ENCODE measurements at places on chromosomes 16 and 17.

- DNase-seq, result no peak
Observed at GRCh38 chr16:11073407-11073999, 129.1 kb downstream of the CLEC16A start.

- no peak for DNase-seq
Observed at GRCh38 chr17:6046931-6047330, 23.2 kb upstream of the WSCD1 start.

GRCh38 chr17:40997361-40997760 is 2.3 kb downstream of the KRTAP3-2 start:
- no peak for DNase-seq

DNA sequence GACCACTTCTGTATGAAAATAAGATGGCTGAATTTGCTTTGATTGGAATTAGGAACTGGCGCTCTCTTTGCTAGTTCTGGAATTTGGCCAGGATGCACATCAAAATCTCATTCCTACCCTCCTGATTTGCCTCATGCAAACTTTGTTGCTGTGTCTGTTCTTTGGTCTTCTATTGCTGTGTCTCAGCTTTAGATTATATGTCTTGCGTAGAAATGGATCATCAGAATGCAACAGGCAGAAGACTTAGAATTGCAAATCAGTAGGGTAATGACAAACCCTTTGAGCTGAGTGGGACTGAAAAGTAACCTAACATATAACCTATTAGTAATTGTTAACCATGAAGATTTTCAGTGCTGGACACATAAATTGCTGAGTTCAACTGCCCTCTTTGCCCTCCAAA is 30.3 kb downstream of the RAD51C start:
- DNase-seq, result no peak

DNA sequence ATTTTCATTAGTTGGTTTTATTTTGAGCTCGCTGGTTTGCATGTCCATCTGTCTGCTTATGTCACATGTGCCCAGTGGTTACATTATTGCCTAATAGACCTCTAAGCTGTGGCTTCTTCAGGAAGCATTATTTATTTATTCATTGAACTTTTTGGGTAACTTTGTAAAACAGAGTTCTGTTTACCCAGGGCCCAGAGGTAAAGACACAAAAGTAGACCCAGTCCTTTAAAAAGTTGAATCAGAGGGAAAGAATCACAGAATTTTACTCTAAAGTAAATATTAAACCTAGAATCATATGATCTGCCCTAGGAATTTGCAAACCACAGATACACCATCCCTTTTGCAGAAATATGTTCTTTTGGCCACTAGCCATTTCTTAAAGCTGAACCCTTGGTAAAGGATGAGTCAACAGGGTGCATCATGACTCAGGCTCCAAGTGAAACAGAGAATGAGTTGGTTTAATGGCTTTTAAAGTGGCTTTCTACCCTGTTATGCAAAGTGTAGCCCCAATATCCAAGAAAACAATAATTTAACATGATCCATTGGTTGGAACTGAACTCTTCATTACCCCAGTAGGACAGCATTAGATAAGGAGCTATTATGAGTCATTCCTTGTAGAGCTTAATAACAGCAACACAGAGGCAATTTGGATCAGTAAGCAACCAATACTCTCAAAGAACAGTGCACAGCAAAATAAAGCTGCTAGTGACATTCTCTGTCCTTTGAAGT is 236.3 kb downstream of the KCNJ2 start:
- DNase-seq, result peak; percentile 91

DNA sequence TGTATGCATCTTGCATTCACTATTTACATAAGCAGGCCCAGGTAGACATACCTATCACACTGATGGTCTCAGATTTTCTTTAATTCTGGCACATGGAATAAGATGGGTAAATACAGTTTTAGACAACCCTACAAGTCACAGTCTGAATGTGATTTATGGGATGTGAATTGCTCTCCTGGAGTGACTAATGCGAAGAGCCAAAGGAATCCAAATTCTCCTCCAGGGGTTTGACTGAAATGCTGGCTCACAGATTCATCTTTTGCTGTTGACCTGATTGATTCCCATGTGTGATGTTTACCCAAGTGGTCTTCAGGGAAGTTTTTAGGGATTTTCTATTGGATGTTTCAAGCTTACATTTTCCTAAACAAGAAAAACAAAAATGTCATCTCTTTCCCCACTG is 277.9 kb upstream of the MON1B start:
- DNase-seq, result peak; percentile 3

- peak; percentile 70 for DNase-seq
Observed at GRCh38 chr17:71327376-71328059, 793.3 kb upstream of the SOX9 start.

GRCh38 chr17:8154608-8155155 is 2.5 kb upstream of the PER1 start:
- DNase-seq, result no peak

DNA sequence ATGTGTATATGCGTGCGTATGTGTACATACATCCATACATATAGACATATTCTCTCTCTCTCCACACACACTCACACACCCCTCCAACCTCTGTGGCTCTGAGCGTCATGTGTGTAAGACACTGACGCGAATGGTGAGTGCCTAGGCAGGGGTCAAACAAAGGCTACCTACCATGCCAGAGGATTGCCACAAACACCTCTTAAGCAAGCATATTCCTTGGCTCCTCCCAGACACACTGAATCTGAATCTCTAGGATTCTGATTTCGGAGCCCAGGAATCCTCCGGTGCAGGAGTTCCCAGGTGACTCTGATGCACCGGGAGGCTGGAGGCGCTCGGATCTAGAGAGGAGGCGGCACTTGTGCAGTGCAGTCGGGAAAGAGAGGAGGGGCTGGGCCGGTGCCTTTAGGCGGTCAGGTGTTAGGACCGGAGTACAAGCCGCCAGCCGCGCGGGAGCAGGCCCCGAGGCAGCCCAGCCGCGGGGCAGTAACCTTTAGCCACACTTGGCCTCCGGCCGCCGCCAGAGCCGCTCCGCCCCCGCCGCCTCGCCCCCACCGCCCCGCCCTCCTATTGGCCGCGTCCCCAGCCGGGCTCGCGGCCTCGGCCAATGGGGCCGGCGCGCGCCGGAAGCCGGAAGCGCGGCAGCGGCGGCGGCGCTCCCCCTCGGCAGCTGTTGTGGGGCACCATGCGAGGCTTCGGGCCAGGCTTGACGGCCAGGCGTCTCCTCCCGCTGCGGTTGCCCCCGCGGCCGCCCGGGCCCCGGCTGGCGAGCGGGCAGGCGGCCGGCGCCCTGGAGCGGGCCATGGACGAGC is at the start of gene MLYCD:
Gene MLYCD (plus strand): TSS at position 653 of the 809 bp plus-strand sequence. CDS start 30 bp downstream, at position 683.
- peak; percentile 74 for DNase-seq

GRCh38 chr17:31721291-31722025 is 137.6 kb downstream of the COPRS start:
- no peak for DNase-seq

DNA sequence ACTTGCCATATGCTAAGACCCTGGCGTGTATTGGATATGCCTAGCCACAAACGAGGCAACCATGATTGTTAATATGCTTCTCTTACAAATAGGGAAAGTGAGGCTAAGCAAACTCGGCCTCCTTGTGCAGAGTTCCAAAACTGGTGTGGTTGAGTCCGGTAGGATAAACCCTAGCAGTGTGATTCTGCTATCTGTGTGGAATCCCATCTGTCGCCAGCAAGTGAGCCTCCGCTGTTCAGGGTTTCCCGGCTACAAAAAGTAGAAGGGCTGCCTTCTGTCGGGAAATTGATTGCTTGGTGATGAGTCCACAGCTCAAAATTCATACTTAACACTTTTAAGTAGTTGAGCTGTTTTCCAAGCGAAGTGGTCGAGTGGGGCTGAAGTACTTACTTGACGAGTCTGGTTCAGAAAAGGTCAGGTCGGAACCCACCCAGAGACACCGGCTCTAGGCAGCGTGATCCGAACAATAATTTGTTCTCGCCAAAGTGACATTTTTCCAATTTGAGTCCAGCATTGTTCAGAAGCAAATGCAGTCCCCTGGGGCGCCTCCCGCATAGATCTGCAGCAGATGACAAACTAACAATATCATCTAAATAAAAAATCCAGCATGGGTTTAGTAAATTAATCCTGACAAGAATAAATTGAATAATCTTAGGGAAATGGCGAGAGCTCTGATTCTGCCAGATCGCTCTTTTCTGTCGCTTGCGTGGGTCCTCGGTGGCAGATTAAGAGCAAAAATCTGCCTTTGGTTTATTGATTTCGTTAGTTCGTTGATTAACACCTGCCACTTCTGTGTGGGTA is 686.7 kb upstream of the RBFOX1 start:
- no peak for DNase-seq

- no peak for DNase-seq
Observed at GRCh38 chr17:49441578-49441977, 26.9 kb upstream of the PHB1 start.

- DNase-seq, result no peak
Observed at GRCh38 chr17:19453296-19453695, 42.3 kb downstream of the RNF112 start.

- DNase-seq, result no peak
Observed at GRCh38 chr16:89397331-89397861, 93.0 kb downstream of the ANKRD11 start.

DNA sequence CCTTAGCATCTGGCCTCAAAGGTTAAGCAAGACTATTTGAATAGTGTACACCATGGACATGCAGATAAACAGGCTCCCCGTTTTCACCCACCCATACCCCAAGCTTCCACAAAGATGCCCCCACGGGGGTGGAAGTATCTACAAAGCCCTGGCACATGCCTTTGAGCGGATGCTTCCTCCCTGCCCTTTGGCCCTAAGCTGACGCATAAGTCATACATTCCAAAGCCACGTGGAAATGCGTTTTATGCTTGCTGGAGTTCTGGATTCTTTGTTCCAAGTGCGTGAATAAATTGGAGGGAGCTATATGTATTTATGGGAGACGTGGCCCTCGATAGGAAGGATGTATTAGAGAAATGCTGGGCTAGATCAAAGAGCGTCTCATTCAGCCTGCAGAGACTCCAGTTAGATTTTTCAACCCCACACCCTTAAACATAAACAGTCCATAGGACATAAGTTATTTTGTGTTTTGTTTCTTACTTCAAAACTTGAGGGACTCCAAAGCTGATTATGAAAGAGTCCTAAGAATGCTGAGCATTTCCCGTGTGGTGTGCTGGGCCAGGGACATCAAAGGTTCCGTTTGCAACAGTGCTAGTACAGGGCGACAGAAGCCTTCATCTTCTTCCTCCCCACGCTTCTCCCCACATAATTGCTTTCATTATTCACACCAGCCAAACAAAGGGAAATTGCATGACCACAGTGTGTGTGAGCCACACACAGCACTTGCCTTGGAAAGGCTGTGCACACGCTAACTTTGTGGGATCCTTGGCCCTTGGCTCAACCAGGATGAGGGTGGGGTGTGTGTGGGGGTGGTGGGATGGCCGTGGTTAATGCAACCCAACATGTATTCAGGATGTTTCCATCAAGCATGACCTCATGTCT is 73.6 kb downstream of the WIPI1 start:
- DNase-seq, result peak; percentile 96

Data from AG10803 (cell line).